HuH-7 (cell line): ENCODE measurements at places on chromosomes 2 and 18.

- no peak for DNase-seq
These were observed 422.5 kb upstream of the CRIM1 start for GRCh38 chr2:35933031-35933430.

DNA sequence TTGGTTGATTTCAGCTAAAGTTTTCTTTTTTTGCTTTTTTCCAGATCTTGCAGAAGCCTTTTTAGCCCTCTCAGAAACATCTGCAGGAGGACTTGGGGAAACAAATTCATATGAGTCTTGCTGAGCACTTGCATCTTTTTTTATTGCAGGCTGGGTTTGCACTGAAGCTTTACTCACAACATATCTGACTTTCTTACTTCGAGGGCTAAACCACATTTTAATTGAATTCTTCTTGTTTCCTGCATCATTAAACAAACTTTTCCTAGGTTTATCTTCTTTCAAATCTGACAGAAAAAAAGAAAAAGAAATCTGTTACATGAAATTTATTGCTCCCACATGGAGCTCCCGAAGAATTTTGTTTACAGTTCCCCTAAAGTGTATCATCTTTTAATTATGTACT, 28.3 kb downstream of the BARD1 start:
- DNase-seq: no peak

GRCh38 chr2:118065921-118066511, 22.3 kb upstream of the INSIG2 start:
- DNase-seq: no peak

DNA sequence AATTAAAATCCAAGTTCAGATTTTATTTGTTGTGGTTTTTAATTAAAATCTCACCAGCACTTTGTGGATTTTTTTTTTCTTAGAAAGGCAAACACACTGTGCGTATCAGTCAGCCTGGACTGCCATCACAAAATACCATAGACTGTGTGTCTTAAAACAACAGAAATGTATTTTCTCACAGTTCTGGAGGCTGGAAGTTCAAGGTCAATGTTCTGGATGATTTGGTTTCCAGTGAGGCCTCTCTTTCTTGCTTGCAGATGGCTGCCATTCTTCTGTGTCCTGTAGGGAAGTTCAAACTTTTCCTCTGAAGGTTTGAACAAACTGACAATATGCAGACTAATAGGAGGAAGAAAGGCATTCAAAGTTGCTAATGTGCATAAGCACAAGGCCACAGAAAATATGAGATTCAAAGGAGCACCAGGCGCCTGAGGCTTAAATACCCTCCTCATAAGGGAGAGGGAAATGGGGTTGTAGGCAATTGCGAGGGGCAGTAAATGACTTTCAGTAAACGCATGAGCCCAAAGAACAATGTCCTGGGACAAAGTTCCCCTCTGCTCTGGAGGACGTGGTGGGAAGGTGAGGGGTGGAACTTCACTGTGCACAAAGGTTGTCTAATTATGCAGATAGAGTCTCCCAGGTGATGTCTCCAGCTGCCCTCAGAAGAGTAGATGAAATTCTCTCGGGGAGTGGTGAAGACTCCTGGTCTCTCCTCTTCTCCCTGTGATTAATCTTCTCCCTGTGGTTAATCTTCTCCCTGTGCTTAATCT, 26.5 kb upstream of the KCNF1 start:
- DNase-seq: no peak

DNA sequence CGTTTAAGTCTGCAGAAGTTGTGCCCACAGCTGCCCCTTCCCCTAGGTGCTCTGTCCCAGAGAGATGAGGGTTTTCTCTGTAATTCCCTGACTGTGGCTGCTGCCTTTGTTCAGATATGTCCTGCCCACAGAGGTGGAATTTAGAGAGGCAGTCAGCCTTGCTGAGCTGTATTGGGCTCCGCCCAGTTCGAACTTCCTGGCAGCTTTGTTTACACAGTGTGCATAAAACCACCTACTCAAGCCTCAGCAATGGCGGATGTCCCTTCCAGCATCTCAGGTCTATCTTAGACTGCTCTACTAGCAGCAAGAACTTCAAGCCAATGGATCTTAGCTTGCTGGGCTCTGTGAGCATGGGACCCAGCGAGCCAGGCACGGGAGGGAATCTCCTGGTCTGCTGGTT, 48.1 kb downstream of the LHCGR start:
- DNase-seq: no peak

DNA sequence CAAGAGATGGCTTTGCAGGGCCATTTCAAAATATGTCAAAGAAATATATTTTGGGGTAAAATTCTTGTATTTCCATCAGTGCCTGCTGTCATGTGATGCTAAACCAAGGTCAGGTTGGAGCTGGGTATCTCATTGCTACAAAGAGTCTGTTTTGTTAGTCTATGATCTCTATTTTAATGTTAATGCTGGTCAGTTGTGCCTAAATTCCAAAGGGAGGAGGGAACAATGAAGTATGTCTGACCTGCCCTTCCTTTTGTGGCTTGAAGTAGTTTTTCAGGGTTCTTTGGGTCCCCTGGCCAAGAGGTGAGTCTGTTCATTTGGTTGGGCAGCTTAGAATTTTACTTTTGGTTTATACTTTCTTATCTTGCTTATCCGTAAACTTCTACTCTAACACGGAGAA, 61.6 kb upstream of the DYNAP start:
- DNase-seq: no peak

DNA sequence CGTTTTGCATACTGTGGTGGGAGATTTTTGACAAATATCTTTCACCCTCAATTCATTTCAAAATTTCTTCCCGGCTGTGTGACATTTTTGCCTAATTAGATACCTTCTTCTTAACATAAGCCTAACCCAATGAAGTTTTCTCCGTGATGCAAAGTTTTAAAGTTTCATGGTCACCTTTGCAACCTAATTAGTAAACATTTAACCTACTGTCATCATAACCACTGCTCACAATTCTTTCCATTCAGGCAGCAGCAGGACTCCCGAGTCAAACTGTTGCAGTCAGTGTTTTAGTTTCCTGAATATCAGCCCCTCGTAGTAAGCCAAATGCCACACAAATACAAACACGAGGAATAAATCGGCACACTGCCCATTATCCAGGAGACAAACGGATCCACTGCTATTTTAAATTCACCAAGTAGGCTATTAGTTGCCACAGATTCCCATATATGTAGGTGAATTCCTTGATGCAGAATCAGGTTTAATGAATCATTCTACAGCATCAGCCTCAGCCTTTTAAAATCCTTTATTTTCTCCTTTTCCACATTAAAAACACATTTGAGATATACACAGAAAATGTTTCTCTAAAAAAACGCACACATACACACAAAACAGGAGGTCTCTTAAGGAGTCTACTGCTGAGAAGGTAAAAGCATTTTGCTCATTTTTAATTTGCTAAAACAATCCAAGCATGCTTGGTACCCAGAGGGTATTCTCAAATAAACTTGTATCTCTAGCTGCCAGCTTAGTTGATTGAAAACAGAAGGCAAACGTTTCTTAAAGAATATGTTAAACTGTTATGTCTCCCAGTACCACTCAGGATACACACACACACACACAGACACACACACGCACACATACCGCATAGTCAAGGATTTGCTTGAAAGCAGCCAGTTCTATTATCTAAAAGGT, 106.5 kb upstream of the KCTD1 start:
- no peak for DNase-seq
